Effector memory CD4-positive, alpha-beta T cell (primary cell): ENCODE measurements at places on chromosomes 7 and 10.

- DNase-seq = no peak
These were observed 30.0 kb upstream of the WNT16 start for GRCh38 chr7:121298831-121299239.

GRCh38 chr7:29794959-29795629 is 11.2 kb upstream of the WIPF3 start:
- DNase-seq = no peak

- no peak for DNase-seq
These were observed 163.1 kb downstream of the ARHGAP12 start for GRCh38 chr10:31765541-31765940.

- DNase-seq = no peak
These were observed 176.2 kb downstream of the PTEN start for GRCh38 chr10:88039496-88040200.

GRCh38 chr7:95736635-95737034 is 35.7 kb upstream of the DYNC1I1 start:
- DNase-seq = no peak

- no peak for DNase-seq
These were observed 84.5 kb downstream of the ATXN7L1 start for GRCh38 chr7:105791926-105792325.

DNA sequence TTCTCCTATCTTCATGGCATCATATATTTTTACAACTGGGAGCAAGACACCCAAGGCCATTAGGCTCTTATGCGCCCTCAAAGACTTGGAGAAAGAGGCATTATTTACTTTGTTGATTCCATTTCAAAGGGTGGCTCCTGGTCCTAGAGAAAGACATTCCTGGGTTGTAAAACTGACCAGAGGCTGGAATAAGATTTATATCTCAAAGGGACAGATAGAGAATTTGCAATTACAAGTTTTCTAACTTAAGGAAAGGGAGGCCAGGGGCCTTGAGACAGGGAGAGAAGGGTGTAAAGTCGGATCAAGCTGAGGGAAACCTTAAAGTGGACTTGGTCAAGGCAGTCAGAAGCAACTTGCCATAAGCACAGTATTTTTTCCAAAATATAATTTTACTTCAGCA is 1086.0 kb downstream of the SORCS3 start:
- DNase-seq = no peak

DNA sequence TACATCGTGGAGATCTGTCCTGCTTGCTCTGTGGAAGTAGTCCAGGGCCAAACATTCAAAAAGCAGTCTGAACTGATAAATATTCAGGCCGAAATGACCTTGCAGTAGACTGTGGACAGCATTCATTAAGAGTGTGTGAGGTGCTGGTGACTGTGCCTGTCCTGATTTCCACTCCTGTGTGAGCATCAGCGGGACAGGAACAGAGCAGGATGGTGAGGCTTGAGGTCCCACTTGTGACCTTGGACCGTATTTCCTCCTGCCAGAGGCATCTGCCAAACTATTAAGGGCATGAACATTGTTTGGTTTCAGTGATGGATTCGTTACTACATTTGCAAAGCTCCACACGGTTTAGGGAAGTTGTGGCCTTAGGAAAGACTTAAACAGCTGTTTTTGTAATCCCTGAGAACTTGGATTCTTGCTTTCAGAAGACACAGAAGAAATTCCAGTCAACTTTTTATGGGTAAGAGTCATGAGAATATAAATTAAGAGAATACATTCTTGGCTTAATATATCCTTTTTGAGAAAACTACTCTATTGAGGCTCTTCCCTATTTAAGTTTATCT is 32.8 kb downstream of the CCNY start:
- DNase-seq = no peak

DNA sequence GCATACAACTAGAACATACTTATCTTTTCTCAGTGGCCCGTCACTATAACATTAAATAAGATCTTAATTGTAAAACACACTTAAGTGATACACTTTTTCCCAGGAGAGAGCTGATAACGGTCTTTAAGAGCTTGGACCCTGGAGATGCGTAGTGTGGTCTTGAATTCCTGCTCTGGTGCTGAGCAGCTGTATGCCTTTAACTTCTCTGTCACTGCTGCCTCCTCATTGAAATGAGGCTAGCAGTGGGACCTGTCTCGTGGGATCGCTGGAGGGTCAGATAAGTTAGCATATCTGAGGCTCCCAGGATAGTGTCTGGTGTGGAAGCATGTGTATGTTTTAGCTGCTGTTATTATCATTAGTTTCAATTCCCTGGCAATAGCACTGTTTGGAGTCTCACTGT is 194.9 kb downstream of the SDK1 start:
- no peak for DNase-seq

DNA sequence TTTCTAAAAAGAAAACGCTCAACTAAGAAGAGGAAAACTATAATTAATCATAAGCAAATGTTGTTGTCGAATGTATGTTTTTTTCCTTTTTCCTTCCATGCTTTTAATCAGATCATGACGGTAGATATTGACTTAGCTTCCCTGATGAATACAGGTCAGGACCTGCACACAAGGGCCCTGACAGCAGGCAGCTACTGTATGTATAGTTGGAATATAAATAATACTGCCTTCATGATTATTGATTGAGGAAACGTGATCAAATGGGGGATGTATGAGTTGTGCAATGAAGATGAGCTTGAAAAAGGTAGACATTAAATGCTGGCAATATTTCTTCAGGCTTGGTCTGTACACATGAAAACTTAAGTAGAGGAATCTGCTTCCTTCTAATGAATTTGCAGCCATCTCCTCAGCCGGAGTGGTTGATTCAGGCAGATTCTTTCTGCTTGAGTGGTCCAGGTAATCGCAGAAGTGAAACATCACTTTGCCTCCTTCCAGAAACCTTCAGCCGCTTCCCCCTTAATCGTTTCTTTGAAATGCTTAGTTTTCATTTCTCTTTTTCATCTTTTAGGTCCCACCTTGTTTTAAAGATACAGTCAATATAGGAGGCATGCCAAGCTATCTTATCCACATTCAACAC is 656.5 kb downstream of the SDK1 start:
- DNase-seq = no peak

- DNase-seq = no peak
These were observed 97.7 kb downstream of the CREB5 start for GRCh38 chr7:28510026-28510369.

DNA sequence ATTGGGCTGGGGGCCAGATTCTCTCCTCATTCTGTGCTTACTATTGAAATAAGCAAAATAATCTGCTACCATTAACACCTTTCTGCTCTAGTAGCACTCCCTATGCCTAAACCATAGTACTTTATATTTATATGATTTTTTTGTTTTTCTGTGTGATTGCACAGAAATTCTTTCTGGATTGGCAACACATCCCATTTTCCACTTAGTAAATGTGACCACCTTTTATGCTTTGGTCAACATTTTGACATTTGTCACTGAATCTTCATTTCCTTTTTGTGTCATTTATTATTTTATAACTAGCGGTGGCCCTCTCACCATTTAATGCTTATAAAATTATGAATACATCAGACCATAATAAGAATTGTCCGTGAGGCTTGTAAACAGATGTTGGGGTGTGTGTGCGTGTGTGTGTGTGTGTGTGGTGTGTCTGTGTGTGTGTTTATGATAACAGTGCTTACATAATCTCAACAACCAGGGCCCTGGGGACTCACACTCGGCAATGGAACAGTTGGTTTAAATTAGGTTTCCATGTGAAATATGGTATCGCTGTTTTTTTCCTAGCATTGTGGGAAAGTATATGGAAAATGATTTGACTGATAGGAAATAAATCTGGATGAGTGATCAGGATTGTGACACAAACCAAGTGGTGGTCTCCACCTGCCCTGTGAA is 138.9 kb downstream of the NOC3L start:
- no peak for DNase-seq

DNA sequence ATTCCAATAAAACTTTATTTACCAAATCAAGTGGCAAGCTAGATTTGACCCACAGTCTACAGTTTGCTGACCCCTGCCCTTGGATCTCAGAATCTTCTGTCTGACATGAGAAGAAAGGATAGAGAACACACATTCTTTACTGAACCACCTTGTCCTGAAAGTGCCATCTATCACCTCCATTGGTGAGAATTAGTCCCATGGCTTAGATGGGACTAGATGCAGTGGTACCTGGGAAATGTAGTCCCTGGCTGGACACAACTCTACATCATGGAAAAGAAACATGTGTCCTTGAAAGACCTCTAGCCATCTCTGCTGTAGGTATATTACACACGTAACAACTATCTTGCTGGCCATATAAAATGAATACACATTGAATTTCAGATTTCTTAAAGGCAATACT is 336.2 kb downstream of the LHFPL3 start:
- DNase-seq = no peak

- DNase-seq = no peak
These were observed 108.1 kb upstream of the CARD11 start for GRCh38 chr7:3151784-3152183.

DNA sequence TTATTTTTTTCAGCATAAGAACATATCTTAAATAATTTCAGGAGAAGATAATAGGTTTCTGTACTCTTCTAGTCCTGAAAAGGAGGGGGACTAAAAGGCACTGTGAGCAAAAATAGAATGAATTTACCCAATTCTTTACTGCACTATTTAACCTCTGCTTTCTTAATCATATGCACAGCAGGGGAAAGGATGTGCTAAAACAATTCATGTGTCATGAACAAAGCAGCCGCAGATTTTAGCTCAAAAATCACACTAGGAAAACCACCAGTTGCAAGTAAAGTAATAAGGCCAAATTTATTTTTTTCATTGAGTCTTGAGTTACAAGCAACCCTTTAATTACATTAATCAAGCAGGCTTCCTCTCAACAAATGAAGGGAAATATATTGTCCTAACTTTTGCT is 80.1 kb downstream of the CABCOCO1 start:
- DNase-seq = no peak

DNA sequence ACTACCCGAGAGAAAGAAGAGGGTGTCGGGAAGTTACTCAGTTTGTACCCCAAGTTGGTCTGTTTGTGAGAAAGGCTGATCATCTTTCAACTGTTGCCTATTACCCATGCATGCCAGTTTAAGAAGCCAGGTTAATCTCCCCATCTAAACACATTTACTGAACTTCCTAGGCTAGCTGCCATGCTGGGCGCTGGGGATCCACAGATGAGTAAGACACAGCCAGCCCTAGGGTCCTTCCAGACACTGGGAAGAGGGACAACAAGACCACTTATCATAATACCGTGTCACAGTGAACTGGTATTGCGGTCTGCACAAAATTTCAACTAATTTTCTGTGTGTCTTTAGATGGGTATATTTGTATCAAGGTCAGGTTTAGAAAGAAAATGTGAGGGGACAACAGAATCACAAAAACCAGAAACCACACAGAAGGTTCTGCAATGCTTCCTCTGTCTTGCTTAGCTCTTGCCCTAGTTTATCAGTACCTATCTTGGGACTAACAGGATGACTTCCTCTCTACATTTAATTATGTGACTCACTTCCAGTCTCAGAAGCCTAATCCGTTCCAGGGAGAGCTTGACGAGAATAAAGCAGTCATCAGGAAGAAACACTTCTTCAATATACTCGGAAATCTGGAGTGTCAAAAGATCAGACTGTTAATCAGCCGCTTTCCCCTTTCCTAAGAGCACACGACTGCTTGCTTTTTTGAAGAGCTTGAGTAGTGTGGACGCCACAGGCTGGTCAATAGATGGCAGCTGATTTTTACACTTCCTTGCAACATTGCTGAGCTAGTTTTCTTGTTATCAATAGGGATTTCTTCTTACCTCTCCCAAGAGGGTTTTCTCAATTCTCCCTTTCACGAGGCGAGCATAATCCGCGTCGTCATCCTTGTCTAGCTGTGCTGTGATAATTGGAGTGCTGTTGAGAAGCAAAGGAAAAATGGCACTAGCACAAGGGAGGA is 45.7 kb downstream of the POLR3A start:
- no peak for DNase-seq

- DNase-seq = no peak
These were observed 1.5 kb downstream of the NOC3L start for GRCh38 chr10:94361171-94361794.

GRCh38 chr7:86643561-86644281 is at the start of gene GRM3:
TSS of gene GRM3 (plus strand) at chr7:86643909. CDS start at chr7:86765146, 121,237 bp downstream.
- no peak for DNase-seq

- DNase-seq = no peak
These were observed 23.0 kb downstream of the BMPR1A start for GRCh38 chr10:86779220-86780017.

DNA sequence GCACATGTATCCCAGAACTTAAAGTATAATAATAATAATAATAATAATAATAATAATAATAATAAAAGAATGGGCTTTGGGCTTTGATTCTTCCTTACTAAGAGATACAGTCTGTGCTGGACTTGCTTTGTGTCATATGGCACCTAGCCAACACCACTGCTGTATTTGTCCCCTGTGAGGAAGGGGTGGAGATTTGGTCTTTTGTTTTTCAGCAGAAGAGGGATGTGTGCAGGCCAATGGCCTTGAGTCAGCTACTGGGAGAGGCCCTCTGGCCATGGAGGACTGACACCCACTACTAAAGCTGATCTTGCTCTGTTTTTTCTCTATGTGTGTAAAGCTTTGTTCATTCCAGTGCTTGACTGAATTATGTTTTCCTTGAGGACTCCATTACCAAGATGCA is 573.0 kb upstream of the PCDH15 start:
- no peak for DNase-seq

GRCh38 chr7:66297579-66297978 is 92.4 kb downstream of the TPST1 start:
- no peak for DNase-seq
